ENCODE measurements at places on chromosomes 2 and 18. TPM values are rescaled to one million over a fixed set of nuclear protein-coding genes. Genes with fewer than 3 reads are reported as not detected.

The C1GALT1C1L gene
- 2.0 TPM for total RNA-seq

The MBD1 gene
- 71.1 TPM for total RNA-seq

The IL36B gene
- not detected for total RNA-seq

The CHRNG gene
- not detected for total RNA-seq

The SOWAHC gene
- 9.1 TPM for total RNA-seq

The CGREF1 gene
- total RNA-seq: 3.2 TPM

The GALNT13 gene
- total RNA-seq: 17.3 TPM

Data from breast epithelium (tissue), 4 donors.